ENCODE measurements at places on chromosomes 7 and 10.

GRCh38 chr7:143380646-143381426 is at the start of gene ZYX:
ZYX (plus strand) TSS chr7:143381345; CDS start chr7:143381572, 227 bp downstream.
- peak; percentile 86 for DNase-seq

GRCh38 chr10:22218448-22218847 is 633 bp upstream of the EBLN1 start:
- DNase-seq: no peak

GRCh38 chr10:5108658-5109416 is 14.6 kb downstream of the AKR1C3 start:
- DNase-seq: no peak

DNA sequence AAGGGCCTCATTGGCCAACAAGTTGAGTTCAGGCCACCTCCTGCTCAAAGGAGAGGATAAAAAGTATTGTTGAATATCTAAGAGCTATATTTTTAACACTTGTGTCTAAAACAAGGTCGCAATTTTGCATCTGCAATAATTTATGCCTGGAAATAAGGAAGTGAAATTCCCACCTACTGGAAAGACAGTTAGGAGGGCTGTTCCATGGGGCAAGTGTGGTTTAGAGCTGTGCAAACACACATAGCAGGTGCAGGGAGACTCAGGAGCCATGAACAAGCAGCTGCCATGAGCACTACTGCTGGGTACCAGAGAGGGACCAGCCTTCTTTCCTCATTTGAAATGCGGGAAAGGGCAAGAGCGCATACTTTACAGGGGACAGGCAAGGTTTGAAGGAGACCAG is 35.5 kb upstream of the IKZF1 start:
- peak; percentile 32 for DNase-seq

DNA sequence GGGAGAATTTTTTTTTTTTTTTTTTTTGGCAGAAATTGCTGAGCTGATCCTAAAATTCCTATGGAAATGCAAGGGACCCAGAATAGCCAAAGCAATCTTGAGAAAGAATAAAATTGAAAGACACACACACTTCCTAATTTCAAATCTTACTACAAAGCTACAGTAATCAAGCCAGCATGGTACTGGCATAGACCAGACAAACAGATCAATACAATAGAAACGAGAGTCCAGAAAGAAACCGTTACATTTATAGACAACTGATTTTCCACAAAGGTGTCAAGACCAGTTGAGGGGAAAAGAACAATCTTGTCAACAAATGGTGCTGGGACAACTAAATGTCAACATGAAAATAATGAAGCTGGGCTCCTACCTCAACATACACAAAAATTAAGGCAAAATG is 34.5 kb downstream of the LARP4B start:
- no peak for DNase-seq

DNA sequence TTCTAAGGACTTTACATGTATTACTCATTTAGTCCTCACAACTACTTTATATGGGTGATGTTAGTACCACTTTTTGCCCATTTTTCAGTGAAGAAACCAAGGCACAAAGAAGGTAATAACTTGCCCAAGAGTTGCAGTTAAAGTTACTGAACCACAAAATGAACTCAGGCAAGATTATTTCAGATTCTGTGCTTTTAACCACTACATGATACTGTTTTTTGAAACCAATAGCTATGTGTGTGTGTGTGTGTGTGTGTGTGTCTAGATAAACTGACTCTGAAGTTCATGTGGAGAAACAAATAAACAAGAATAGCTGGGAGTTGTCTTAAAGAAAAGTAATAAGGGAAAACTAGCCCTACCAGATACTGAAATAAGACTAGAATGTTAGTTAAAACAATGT is 60.8 kb upstream of the OIT3 start:
- no peak for DNase-seq

GRCh38 chr10:102583435-102584417 is 60.6 kb upstream of the TRIM8 start:
- peak; percentile 85 for DNase-seq

DNA sequence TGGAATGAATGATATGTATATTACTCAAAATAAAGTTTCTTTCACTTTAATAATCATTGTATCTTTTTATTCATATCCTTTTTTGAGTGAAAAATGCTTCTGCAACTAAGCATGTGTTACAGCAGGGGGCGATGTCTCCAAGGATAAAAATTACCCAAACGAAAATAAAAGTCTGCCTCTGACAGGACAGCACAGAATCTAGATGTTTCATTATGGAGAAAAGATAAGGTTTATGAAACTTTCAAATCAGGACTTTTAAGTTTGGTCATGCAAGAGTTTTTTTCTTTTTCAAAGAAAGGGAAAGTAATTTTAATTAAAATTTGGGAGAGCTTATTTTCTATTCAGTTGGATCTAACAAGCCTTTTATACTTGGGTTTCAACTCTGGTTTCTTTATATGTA is 48.4 kb downstream of the TES start:
- peak; percentile 63 for DNase-seq

DNA sequence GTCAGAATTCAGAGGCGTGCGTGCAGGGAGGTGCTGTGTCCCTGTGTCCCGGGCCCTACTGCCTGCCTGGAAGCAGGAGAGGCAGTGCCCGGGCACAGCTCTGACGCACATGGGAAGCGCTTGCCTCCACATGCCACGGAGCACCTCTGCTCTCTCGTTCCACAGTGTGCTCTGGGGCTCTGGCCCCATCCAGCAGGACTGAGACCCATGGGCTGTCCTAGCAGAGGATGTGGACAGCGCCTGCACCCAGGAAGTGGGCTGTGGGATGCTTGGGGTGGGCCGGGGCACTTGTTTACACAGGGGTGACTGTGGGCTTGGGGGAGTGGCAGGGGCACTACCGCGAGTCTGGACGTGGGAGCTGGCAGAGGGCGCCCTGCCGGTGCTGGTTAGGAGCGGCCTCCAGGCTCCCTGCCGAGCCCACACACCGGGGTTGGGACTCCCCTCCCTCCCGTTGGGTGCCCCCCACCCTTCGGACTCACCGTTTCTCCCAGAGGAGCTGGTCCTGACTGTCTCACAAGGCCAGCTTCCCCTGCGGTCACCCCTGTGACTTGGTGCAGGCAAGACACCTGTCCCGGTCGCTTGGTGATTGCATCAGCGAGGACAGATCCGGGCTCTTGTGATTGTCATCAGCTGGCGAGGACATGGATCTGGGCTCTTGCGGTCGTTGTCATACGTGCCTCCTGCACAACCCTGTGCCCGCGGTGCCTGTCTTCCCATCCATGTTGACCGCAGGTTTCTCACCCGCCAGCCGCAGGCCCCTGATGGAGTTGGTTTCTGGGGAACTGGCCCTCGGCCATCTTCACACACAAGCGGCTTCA is 83.1 kb downstream of the NKX6-2 start:
- no peak for DNase-seq

GRCh38 chr7:2802504-2803341 is 41.4 kb downstream of the GNA12 start:
- no peak for DNase-seq

DNA sequence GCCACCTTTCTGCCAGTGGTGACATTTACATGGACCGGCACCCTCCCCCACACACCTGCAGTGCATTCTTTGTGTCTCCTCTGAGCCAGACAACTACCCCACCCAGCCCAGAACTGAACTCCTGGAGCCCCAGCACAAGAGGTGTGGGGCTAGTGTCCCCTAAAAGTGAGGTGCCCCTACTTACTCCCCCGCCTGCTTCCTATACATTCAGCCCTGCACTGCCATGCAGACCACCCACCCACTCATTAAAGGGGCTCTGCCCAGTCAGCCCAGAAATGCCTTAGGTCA is 1.9 kb downstream of the SAP25 start:
- no peak for DNase-seq
